ENCODE measurements at places on chromosomes 2 and 18.
A peak's percentile ranks its signal among the peaks of the same experiment; 100 is the strongest.

DNA sequence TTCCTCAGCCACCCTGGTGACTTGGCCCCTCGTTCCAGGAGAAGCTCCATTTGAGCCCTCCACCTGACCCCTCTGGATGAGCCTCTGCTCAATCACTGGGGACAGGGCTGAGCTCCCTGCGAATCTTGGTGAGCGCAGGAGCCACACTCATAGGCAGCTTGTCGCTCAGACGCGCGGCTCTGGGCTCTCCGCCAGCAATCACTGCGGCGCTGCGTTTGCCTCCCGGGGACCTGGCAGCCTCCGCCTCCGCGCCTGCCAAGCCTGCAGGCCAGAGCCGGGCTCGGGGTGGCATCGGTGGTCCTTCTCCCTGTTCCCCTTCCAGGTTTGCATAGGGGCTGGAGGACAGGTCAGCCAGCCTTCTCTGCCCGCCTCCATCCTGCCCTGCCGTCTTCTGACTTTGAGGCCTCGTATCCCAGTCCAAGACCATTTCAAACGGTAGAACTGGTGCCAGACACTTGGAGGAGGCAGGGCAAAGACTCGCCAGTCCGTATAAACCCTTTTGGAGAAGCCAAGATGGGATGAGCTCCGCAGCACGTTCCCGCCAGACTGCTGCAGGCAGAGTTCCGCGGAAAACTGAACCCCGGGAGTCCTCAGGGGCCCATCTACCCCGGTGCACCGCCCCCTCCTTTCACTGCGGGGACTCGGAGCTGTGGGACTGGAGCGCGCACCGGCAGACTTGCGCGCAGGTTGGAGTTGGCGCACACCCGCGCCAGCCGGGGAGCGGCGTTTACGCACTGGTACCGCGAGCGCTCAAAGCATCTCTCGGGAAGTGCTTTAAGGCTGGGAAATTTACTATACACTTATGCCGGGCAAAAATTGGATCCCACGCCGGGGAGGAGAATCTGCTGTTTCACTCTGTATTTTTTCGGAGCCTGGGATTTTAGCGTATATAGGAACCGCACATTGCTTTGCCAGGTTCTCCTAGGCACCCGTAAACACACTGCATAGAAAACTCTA is 1.1 kb upstream of the TACR1 start:
- DNase-seq = no peak

DNA sequence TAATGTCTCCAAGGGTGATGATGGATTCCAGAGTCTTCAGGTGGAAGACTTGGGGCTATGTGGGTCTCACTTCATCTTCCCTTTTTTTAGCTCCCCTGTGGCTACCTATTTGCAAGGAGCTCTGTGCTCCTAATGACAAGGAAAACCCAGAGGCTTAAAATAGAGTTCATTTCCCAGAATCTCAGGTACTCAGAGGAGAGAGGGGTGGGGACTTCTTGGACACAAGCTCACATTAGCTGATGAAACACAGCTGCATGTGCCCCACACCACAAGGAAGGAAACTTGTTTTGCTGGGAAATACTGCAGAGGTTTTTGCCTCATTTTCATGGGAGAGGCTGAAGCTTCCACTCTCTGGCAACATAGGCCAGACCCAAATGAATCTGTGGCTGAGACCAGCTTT is 138.6 kb upstream of the SLC1A4 start:
- no peak for DNase-seq

DNA sequence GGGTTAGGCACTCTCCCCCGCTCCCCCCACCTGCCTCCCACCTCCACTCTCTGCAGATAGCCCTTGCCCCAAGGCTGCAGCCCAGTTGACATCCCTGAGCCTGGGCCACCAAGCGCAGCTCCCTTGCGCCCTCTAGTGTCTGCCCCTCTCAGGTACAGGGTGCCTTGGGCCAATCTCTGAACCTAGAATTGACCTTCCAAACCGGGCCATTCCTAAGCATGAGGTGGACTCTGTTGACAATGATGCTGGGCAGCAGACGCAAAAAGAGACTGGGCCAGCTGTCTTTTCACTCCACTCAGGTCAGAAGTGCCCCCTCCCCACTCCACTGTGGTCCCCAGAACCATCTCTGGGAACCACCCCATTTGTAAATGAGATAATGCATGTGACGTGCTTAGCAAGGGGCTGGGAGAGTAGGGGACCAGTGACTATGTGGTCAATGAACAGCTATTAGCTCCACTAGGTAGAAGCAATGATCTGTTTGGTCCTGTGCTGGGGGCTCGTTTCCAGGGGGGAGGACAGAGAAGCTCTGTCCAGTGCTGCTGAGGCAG is 43.3 kb upstream of the PLB1 start:
- DNase-seq = peak; percentile 73

DNA sequence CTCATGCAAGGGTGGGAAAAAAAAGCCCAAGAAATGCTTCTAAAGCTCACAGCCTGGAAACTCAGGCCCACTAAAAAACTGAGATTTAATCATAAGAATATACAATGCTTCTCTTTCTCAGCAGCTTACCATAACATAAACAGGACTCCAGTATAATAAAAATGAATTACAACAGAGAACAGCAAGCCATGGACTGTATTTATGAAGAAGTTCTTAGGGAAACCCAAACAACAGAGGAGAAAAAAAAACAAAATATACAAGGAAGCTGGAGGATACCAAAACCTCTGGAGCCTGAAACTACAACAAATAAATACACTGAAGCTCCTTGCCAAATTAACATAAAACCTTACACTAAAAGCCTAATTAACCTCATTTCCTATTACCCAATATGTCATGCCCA is 187.8 kb downstream of the RDH14 start:
- DNase-seq = no peak

DNA sequence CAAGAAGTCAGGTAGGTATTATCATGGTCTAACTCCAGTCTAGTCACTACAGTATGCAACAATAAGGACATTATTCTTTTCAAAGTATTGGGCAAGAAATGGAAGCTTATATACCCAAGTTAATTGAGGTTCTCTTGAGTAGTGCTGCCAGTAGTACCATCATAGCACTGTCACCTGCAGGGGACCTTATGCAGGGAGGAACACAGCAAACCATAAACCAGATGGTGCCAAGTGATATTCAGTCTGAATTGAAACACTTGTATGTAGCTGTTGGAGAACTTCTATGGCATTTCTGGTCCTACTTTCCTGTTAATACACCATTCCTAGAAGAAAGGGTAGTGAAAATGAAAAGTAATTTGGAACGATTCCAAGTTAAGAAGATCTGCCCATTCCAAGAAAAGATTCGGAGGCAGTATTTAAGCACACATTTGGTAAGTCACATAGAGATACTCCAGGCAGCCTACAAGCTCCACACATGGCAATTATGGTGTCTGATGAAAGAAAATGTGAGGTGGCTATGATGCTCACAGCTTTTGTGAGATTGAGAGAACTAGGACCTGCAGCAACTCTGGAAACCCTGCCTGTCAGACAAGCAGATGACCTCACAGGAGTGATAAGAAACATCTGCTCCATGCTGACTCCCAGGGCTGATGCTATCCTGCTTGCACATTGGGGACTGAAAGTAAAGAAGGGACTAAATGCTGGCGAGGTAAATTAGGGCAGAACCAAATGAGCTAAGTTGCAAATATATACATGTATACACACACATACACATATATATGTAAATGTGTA is 174.7 kb downstream of the MC4R start:
- DNase-seq = no peak

- no peak for DNase-seq
These were observed 348.9 kb downstream of the RND3 start for GRCh38 chr2:150138587-150138986.

DNA sequence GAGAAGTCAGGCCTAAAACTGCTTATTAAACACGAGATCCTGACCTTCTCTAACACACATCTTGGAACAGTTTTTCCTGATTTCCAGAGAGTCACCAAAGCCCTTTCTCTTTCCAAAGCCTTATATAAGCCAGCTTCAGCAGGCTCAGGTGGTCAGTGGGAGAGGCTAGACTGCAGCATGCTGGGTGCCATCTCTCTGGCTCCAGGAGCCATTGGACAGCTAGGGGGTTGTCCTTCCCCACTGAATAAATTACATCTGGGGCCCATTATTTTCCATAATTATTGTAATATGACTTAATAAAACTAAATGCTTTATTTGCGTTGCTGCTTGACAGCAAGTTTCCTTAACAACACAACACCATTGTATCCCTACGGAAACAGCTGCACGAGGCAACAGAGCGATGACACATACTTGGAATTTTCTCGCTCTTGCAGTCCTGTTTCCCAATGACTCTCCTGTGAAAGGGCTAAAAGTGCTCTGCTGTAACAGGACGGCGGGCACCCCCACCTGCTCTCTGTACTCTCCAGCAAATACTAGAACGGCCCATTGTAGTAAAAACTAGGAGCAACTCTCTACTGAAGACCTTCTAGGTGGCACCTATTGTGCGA is 160.6 kb downstream of the RNF144A start:
- no peak for DNase-seq

- DNase-seq = no peak
These were observed 120.9 kb downstream of the FSIP2 start for GRCh38 chr2:185859506-185859905.

DNA sequence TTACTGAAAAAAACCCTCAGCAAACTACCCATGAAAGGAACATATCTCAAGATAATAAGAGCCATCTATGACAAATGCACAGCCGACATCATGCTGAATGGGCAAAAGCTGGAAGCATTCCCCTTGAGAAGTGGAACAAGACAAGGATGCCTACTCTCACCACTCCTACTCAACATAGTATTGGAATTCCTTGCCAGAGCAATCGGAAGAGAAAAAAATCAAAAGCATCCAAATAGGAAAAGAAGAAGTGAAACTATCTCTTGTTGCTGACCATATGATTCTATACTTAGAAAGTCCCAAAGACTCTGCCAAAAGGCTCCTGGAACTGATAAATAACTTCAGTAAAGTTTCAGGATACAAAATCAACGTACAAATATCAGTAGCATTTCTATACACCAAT is 40.6 kb upstream of the MSTN start:
- no peak for DNase-seq

DNA sequence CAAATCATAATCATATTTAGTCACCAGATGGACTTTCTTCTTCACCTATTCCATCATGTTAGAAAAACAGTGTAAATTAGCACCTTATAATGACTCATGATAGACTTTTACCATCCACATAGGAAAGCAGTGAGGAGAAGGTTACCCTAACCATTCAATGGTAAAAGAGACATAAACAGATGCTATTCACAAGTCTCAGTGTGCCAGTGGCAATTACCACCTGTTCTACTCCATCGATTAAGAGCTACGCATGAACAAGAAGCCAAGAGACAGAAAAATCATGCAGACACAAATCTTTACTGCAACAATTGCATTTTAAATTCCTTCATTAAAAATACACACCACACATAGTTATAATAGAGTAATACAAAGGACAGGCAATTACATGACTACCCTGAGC is 106.7 kb upstream of the CHAC2 start:
- no peak for DNase-seq
